ENCODE measurements at places on chromosomes 1 and 21.

GRCh38 chr1:207902566-207902965, 8.4 kb downstream of the CD34 start:
- peaks cover 3% of the 10 kb centered on the region for H3K27me3 ChIP-seq
- no peaks in the 10 kb centered on the region for H3K36me3 ChIP-seq
- no peak for DNase-seq
- no peak overlapping the region for H3K27ac ChIP-seq
- no peaks in the 10 kb centered on the region for H3K4me1 ChIP-seq

GRCh38 chr1:94859174-94859573, 39.0 kb downstream of the SLC44A3 start:
- no peak overlapping the region for H3K4me3 ChIP-seq
- peaks cover 8% of the 10 kb centered on the region for H3K27me3 ChIP-seq
- no peak overlapping the region for H3K27ac ChIP-seq
- no peaks in the 10 kb centered on the region for H3K36me3 ChIP-seq

DNA sequence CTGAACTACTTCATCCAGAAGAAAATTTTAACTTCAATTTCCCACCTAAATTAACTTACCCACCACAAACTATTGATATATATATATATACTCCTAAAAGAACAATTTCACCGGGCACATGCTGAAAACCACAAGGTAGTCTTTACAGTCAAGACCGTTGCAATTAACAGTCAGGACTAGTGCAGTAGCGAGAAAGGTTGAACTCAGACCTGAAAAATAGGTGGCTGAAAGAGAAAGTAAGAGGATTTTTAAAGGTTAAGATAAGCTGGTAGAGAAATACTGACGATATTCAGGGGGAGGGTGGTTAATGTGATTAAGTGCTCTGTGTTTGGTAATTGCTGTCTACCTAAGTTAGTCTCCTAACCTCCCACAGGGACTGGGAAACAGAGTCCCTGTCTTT, 1153.5 kb upstream of the TMPRSS15 start:
- H3K4me1 ChIP-seq, result no peaks in the 10 kb centered on the region
- DNase-seq, result no peak
- no peak overlapping the region for H3K27ac ChIP-seq
- H3K4me3 ChIP-seq, result no peak overlapping the region
- no peaks in the 10 kb centered on the region for H3K36me3 ChIP-seq

DNA sequence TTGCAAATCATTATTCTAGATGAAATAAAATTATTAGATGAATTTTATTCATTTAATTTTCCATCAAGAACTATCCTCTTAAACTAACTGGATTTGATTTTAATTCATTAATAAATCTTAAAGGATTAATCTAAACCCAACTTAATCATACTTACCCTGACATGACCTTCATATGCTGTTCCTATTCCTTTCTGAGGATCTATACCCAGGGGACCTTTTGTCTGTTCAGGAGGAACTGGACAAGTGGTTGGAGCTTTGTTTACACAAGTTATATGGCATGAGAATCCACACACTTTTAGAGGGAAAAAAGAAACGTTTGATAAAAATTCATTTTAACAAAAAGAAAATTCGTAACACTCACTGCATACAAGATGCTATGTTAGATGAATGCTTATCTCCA, 95.2 kb downstream of the COQ8A start:
- H3K27me3 ChIP-seq, result peaks cover 3% of the 10 kb centered on the region
- no peak for DNase-seq
- H3K27ac ChIP-seq, result no peak overlapping the region
- no peak overlapping the region for H3K4me3 ChIP-seq
- no peaks in the 10 kb centered on the region for H3K36me3 ChIP-seq
- no peaks in the 10 kb centered on the region for H3K4me1 ChIP-seq

GRCh38 chr21:33966324-33966949, 50.8 kb upstream of the ATP5PO start:
- peaks cover 4% of the 10 kb centered on the region for H3K4me1 ChIP-seq
- no peak overlapping the region for H3K27ac ChIP-seq
- DNase-seq, result no peak
- no peak overlapping the region for H3K4me3 ChIP-seq
- no peaks in the 10 kb centered on the region for H3K27me3 ChIP-seq

DNA sequence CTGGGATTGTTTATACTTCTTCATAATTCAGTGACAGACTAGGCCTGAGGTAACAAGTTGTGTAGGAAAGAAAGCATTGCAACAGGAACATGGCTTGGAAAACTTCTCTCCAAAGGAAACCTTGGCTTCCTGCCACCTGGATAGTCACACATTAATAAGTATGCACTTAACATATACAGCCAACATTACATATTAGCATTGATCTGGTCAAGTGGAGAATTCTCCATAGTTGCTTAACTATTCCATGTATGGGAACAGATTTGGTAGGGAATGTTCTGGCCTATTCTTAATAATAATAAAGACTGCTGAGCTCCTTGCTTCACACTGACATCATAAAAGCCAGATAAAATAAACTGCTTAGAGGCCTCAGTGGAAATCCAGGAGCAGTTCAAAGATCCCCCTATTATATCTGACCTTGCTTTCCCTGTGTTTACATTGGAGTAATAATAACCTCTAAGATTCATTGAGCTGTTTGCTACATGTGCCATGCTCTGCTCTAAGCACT, 27.2 kb upstream of the NFIA start:
- no peaks in the 10 kb centered on the region for H3K36me3 ChIP-seq
- no peak overlapping the region for H3K27ac ChIP-seq

DNA sequence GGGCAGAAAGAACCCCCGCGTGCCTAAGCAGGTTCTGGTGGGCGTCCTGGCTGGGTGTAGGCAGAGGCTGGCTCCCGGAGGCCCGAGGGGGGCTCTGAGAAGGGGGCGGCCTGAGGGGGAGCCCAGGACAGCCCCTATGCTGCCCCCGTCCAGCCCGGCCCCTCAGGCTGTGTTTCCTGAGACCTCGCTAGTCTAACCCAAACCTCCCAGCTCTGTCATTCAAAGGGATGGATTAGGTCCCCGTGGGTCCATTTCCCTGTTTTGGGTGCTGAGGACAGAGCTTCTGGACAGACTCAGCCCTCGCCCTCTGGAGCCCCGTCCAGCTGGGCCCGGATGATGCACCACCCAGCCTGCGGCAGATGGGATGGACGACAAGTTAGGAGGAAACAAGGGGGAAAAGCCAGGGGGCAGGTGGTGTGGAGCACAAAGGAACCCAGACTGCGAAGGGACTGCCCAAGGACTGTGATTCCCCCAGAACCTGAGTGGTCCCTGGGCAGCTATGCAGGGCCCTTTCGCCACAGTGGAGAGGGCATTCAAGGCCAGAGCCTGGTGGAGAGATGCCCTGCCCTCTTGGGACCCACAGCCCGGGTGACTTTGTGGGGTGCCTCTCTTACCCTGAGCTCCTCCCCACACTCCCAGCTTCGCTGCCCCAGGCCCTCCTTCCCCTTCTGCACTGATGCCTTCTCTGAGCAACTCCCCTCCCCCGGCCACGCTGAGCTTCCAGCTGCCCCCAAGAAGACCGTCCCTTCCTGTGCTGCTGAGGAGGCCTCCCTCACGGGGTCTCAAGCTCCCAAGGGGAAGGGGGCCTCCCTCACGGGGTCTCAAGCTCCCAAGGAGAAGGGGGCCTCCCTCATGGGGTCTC, 2.8 kb downstream of the HES4 start:
- peaks cover 28% of the 10 kb centered on the region for H3K27me3 ChIP-seq
- H3K27ac ChIP-seq, result no peak overlapping the region
- peak overlapping the region; percentile 16 for H3K4me3 ChIP-seq

DNA sequence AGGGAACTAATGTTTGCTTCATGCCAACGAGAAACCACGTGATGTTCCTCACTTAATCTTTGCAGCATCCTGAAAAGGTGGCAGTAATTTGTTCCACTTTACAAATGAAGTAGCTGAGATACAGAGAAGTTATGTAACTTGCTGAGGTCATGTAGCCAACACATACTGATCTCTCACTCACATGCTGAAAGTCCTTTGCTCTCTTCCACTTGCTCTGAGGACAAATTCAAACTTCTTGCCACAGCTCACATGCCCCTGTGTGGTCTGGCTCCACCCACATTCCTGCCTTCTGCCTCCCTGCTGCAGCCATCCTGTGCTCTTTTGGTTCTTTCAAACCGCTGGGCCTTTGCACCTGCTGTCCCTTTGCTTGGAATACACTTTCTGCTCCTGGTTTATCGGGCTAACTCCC, 55.4 kb downstream of the TMCO4 start:
- H3K4me1 ChIP-seq, result no peaks in the 10 kb centered on the region
- DNase-seq, result no peak
- no peaks in the 10 kb centered on the region for H3K27me3 ChIP-seq
- H3K36me3 ChIP-seq, result peaks cover 78% of the 10 kb centered on the region
- no peak overlapping the region for H3K27ac ChIP-seq
- H3K4me3 ChIP-seq, result no peak overlapping the region

DNA sequence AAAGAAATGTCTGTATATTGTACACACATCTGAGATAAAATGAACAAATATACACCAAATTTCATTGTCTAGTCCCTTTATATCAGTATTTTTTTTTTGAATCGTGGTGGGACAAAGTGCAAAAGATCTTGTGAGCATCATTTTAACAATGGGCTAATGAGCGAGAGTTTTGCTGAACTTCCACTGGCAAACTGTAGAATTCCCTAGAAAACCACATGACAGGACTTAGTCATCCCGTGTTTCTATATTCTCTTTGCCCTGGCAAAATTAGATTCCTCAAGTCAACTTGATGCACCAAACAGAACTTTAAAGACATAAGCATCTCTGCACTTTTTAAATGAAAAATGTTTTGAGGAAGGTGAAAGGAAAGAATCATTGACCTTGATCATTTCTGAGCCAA, 488.2 kb upstream of the PTBP2 start:
- H3K4me1 ChIP-seq, result no peaks in the 10 kb centered on the region
- DNase-seq, result no peak
- H3K4me3 ChIP-seq, result no peak overlapping the region
- no peaks in the 10 kb centered on the region for H3K27me3 ChIP-seq
- H3K27ac ChIP-seq, result no peak overlapping the region

- H3K4me1 ChIP-seq, result peaks cover 3% of the 10 kb centered on the region
- H3K27ac ChIP-seq, result no peak overlapping the region
- no peak overlapping the region for H3K4me3 ChIP-seq
- peaks cover 28% of the 10 kb centered on the region for H3K36me3 ChIP-seq
- no peaks in the 10 kb centered on the region for H3K27me3 ChIP-seq
- DNase-seq, result no peak
Observed at GRCh38 chr1:2506007-2506860, 20.2 kb downstream of the PANK4 start.

- DNase-seq, result no peak
- no peaks in the 10 kb centered on the region for H3K27me3 ChIP-seq
- H3K4me1 ChIP-seq, result peaks cover 28% of the 10 kb centered on the region
- peak overlapping the region; percentile 91 for H3K27ac ChIP-seq
Observed at GRCh38 chr1:107777664-107778047, 187.3 kb downstream of the VAV3 start.

GRCh38 chr1:155086128-155086741, 7.6 kb downstream of the EFNA3 start:
- DNase-seq, result peak; percentile 87
- peak overlapping the region; percentile 93 for H3K4me3 ChIP-seq
- H3K27ac ChIP-seq, result peak overlapping the region; percentile 66
- H3K36me3 ChIP-seq, result no peaks in the 10 kb centered on the region
- peaks cover 22% of the 10 kb centered on the region for H3K27me3 ChIP-seq

GRCh38 chr1:63621698-63622097, 28.5 kb downstream of the PGM1 start:
- no peaks in the 10 kb centered on the region for H3K36me3 ChIP-seq
- H3K4me1 ChIP-seq, result no peaks in the 10 kb centered on the region
- H3K27ac ChIP-seq, result no peak overlapping the region
- no peak for DNase-seq
- H3K27me3 ChIP-seq, result no peaks in the 10 kb centered on the region

DNA sequence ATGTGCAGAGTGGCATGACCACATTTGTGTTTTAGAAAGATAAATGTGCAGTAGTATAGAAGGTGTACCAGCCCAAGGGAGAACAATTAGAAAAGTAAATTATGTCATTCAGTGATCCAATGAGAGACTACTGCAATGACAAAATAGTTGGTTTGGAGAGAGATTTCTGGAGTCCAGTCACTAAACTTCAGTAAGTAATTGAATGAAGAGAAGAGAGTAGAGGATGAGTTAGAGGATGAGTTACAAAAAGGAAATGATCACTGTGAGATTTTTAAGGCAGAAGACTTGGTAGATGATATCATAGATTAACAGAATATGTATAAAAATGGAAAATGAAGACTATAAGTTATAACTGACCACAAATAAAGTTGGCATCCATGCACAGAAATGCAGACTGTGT, 8.4 kb downstream of the CR2 start:
- H3K27me3 ChIP-seq, result no peaks in the 10 kb centered on the region
- no peak for DNase-seq
- no peak overlapping the region for H3K27ac ChIP-seq
- H3K4me1 ChIP-seq, result peaks cover 59% of the 10 kb centered on the region
- H3K4me3 ChIP-seq, result no peak overlapping the region
- H3K36me3 ChIP-seq, result peaks cover 32% of the 10 kb centered on the region

GRCh38 chr1:152580433-152580832, at the start of gene LCE3D:
TSS of gene LCE3D (minus strand) at chr1:152580516. CDS start at chr1:152579936, 580 bp downstream.
- no peak within 1 kb of the TSS for H3K27ac ChIP-seq
- DNase-seq, result no peak
- peaks cover 4% of the 10 kb centered on the region for H3K27me3 ChIP-seq
- no peaks in the 10 kb centered on the region for H3K4me1 ChIP-seq
- H3K36me3 ChIP-seq, result no peaks in the 10 kb centered on the region
- no peak within 1 kb of the TSS for H3K4me3 ChIP-seq

- no peak for DNase-seq
- no peaks in the 10 kb centered on the region for H3K36me3 ChIP-seq
- no peak overlapping the region for H3K27ac ChIP-seq
- H3K4me3 ChIP-seq, result no peak overlapping the region
Observed at GRCh38 chr21:41545500-41546359, 37.8 kb upstream of the TMPRSS2 start.

GRCh38 chr1:27971674-27972073, 11.9 kb downstream of the XKR8 start:
- H3K27me3 ChIP-seq, result no peaks in the 10 kb centered on the region
- H3K27ac ChIP-seq, result no peak overlapping the region
- H3K4me1 ChIP-seq, result peaks cover 6% of the 10 kb centered on the region
- H3K36me3 ChIP-seq, result peaks cover 57% of the 10 kb centered on the region
- DNase-seq, result no peak

DNA sequence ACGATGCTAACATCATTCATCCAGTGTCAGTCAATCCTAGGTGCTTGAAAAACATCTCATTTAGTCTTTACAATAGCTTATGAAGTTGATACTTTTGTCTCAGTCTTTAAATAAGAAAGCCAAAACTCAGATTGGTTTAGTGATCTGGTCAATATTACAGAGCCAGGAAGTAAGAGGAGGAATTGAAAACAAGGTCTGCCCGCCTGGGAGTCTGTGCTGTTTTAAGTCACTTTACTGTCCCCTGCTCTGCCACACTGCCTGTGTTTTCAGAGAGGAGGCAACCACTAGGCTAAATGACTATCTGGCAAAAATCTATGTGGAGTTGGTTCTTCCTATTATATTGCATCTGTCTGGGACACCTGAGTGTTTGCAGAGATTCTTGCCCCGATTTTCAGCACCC, 62.3 kb downstream of the ST6GALNAC3 start:
- no peaks in the 10 kb centered on the region for H3K36me3 ChIP-seq
- no peak overlapping the region for H3K4me3 ChIP-seq
- H3K27me3 ChIP-seq, result no peaks in the 10 kb centered on the region
- H3K27ac ChIP-seq, result no peak overlapping the region

GRCh38 chr1:202090994-202091393, 31.7 kb upstream of the GPR37L1 start:
- H3K27me3 ChIP-seq, result peaks cover 11% of the 10 kb centered on the region

Data from activated B cell treated with CpG ODN at 0.5 μM for 24 hours (primary cell).